H4 (cell line): ENCODE measurements at places on chromosomes 6 and 20. TPM values are rescaled to one million over a fixed set of nuclear protein-coding genes. Genes with fewer than 3 reads are reported as not detected.

DNA sequence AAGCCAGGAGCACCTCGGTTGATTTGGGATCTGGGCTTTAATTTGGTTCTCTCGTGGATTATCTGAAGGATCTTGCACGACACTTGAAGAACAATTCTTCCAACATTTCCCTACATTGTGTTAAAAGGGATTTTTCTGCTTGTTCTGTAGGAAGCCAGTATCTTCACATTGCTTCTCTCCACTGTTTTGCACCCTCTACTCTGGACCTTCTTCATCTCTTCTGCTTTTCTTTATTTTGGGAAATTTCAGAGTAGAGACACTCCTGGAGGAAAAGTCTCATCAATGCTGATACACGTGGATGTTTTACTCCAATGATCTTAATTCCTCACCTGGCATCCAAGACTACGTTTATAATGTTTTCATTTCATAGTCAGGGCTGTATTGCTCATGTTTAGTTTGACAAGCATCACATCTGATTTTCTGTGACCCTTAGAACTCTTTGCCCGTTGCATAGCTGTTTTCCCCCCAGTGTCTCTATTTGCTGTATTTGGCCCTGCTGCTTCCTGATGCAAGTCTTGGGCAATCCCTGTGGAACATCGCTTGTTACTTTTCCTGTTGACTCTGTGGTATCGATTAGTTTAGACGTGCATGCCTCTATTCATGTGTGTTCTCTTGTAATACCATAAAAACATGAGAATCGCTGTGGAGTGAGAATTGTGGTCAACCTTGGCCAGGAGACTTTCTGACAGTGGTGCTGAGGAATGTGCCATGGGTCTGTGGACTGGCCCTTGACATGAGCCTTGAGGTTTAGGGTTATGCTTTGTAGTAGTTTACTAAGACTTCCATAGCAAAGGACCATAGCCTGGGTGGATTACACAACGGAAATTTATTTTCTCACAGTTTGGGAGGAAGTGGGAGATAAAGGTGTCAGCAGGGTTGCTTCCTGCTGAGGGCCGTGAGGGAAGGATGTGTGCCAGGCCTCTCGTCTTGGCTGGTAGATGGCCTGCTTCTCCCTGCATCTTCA is 12.5 kb downstream of the PLCB1 start:
- DNase-seq = peak; percentile 8

DNA sequence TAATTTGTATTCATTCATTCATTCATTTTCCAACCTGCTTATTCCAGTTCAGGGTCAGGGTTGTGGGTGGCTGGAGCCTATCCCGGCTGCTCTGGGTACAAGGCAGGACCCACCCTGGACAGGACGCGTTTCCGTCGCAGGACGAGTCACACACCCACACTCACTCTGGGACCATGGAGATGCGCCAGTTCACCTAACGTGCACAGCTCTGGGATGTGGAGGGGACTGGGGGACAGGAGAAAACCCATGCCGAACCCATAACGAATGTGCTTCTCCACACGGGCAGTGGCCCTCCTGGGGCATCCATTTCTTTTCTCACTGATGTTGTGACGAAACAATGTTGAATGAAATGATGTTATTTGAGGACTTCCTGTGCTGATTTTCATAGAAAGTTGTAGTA is 26.5 kb downstream of the ERMARD start:
- DNase-seq = no peak

- no peak for DNase-seq
These were observed 27.8 kb upstream of the FAM110A start for GRCh38 chr20:805713-806112.

- DNase-seq = no peak
These were observed 23.0 kb downstream of the TFB1M start for GRCh38 chr6:155291291-155291690.

GRCh38 chr20:34199183-34199582 is 42.0 kb upstream of the ASIP start:
- no peak for DNase-seq

- DNase-seq = peak; percentile 68
These were observed 68.6 kb upstream of the FOXA2 start for GRCh38 chr20:22652681-22653588.

- DNase-seq = no peak
These were observed 26.0 kb upstream of the CCDC167 start for GRCh38 chr6:37525460-37526357.

DNA sequence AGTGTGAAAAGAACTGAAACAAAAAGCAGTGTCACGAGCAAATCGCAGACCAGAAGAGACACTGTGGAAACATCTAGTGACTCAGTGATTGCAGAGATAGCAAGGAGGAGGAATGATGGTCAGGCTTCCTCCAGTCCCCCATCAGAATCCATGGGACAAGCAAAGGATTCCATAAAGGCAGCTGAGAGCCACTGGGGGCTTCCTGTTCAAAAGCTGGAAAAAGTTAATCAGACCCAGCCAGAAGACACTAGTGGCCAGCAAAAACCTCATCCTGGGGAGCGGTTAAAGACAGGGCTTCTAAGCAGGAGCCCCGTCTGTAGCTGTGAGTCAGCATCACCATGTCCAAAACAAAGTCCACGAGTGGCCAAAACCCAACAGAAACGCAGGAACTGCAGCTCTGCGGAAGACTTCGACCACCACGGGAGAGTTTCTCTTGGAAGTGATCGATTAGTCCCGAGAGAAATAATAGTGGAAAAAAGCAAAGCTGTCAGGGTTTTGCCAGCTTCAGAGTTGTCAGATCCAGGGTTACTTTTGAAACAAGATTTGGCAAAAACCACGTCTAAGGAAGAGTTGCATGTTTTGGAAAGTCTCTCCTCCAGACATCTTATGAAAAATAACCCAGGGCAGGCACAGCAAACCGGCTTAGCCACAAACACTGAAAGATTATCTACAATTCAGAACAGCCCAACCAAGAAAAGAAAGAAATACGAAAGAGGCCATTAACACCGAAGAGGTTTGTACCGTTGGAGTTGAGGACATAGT is 51.0 kb downstream of the JAG1 start:
- no peak for DNase-seq

DNA sequence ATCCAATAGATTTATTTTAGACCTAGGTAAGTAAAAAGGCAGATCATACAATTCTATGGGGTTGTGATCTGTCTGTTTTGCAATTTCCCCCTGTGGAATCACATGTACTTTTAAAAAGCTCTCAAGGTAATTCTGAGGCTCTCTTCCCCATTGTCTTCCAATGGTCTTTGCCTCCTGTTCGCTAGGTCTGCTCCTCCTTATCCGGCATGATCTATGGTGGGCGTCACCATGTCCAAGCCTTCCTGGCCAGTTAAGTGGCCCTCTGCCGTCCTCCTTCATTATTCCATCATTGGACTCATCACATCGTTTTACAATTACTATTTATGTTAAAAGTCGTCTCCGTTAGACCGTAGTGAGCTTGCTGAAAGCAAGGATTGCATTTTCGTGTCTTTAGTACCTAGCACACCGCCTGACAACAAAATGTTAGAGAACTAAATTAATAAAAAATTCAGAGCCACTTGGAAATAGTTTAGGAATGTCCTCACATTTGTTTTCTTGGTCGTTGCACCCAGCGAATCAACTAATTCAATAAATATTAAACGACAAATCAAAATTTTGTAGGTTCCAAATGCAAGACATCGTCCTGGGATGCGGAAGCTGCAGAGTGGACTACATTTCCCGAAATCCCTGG is 2.2 kb upstream of the STXBP5 start:
- no peak for DNase-seq

DNA sequence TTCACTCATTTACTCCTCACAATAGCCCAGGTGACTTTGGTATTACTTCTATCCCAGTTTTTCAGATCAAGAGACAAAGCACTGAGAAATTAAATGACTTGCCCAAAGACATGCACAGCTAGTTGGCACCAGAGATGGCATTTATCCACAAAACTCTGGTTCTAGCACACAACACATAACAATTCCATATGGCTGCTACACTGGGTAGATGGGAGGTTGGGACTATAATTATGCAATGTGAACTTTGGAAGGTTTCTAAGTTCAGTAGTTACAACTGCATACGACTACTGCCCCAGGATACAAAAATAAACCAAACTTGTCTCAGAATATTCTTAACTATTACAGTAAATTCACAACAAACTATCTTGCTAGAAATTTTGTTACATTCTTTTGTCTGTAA is 54.2 kb upstream of the MLIP start:
- no peak for DNase-seq

VSX1 gene
- not detected in 2 replicates for total RNA-seq

PBOV1 gene
- total RNA-seq = not detected in 2 replicates

NRSN1 gene
- not detected in 2 replicates for total RNA-seq

SEC63 gene
- total RNA-seq = 6.6 and 15.4 TPM in 2 replicates

GABRR1 gene
- not detected in 2 replicates for total RNA-seq

KIAA1755 gene
- total RNA-seq = not detected in 2 replicates
